ENCODE measurements at places on chromosomes 12 and 14. TPM values are rescaled to one million over a fixed set of nuclear protein-coding genes. Genes with fewer than 3 reads are reported as not detected.

DNA sequence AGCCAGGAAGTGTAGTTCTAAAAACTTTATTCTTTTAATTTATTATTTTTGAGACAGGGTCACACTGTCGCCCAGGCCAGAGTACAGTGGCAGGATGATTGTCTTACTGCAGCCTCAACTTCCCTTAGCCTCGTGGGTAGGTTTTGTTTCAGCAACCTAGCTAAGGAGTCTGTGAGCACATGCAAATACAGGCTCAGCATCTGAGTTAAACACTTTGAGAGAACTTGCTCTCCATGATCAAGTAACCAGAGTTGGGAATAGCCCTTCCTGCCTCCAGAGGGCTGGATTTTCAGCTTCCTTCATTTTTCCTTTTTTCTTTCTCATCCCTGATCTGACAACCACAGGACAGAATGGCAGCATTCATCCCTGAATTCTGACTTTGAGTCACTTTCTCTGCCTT lies 871.3 kb downstream of the GALC start:
- no peak overlapping the region for H3K4me3 ChIP-seq
- no peak overlapping the region for H3K27ac ChIP-seq
- H3K4me1 ChIP-seq, result no peaks in the 10 kb centered on the region
- DNase-seq, result no peak
- no peaks in the 10 kb centered on the region for H3K27me3 ChIP-seq

GRCh38 chr12:27491226-27491625 lies 32.8 kb upstream of the PPFIBP1 start:
- H3K36me3 ChIP-seq, result no peaks in the 10 kb centered on the region
- no peaks in the 10 kb centered on the region for H3K4me1 ChIP-seq
- H3K27me3 ChIP-seq, result no peaks in the 10 kb centered on the region
- no peak overlapping the region for H3K4me3 ChIP-seq
- DNase-seq, result no peak

Gene OTOGL
- total RNA-seq, result under 0.01 TPM

DNA sequence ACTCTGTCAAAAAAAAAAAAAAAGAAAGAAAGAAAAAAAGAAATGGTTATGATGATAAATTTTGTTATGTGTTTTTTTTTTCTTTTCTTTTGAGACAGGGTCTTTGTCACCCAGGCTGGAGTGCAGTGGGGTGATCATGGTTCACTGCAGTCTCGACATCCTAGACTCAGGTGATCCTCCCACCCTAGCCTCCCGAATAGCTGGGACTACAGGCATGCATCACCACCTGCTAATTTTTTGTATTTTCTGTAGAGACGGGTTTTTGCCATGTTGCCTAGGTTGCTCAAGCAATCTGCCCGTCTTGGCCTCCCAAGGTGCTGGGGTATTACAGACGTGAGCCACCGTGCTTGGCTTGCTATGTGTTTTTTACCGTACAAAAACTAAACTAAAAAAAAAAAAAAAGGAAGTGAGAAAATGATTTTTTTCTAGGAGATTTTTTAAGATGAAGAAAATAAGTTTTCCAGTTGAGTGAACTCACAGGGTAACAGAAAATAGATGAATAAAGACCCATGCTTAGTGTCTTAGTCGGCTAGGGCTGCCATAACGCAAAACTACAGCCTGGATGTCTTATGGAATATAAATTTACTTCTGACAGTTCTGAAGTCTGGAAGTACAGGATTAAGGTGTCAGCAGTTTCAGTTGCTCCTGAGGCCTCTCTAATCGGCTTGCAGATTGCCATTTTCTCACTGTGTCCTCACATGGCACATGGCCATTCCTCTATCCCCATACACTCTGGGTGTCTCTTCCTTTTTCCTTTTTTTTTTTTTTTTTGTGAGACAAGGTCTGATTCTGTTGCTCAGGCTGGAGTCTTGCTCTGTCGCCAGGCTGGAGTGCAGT lies 13.2 kb upstream of the APOF start:
- no peak overlapping the region for H3K4me3 ChIP-seq
- H3K27me3 ChIP-seq, result no peaks in the 10 kb centered on the region
- H3K36me3 ChIP-seq, result no peaks in the 10 kb centered on the region
- H3K27ac ChIP-seq, result no peak overlapping the region
- DNase-seq, result no peak

GRCh38 chr12:118498171-118498570 lies 121.8 kb downstream of the SUDS3 start:
- H3K36me3 ChIP-seq, result no peaks in the 10 kb centered on the region
- H3K4me1 ChIP-seq, result no peaks in the 10 kb centered on the region
- H3K27ac ChIP-seq, result no peak overlapping the region
- no peak overlapping the region for H3K4me3 ChIP-seq
- H3K27me3 ChIP-seq, result no peaks in the 10 kb centered on the region
- DNase-seq, result no peak
